ENCODE measurements at places on chromosomes 2 and 18.
A peak's percentile ranks its signal among the peaks of the same experiment; 100 is the strongest.

DNA sequence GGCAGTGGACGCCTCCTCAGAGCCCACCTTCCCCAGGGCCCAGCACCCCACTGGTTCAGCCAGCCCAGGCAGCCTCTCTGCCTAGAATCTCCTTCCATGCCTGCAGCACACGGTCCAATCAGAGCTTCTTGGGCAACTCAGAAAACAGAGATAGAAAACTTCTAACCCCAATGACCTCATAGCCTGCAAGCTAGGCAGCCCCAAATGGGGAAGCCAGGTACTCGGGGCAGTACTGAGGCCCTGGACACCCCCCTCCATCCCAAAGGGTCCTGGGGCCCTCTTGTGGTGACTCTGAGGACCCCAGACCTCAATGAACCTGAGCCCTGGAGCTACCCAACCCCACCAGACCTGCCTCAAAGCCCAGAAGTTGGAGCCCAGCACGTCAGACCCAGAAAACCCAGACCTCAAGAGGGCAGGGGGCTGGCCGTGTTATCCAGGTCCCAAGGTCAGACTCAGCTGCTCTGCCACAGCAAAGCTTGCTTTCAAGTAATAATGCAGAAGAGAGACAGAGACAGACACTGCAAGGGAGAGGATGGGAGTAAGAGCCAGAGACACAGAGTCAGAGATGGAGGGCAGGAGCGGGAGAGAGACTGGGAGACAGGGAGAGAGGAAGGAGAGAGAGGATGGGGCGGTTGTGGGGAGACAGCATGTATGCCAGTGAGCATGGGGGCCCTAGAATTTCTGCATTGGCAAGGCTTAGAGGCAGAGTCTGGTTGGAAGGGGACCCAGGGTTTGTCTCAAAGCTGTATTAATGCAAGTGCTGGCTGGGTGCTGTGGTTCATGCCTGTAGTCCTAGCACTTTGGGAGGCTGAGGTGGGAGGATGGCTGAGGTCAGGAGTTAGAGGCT is 28.2 kb downstream of the SERTAD2 start:
- DNase-seq = no peak

DNA sequence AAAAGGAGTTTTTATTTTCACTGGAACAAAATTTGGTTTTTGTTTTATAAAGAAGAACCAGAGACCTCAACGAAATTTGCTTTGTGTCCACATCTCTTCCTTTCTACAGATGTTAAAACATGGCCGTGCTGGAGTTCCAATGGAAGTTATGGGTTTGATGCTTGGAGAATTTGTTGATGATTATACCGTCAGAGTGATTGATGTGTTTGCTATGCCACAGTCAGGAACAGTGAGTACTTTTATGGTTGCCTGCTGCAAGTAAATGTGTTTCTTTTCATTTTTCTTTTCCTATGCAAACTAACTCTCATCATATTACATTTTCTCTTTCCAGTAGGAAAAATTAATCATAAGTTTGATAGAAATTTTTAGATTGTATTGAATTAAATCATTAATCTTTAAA is 48.4 kb upstream of the TBR1 start:
- no peak for DNase-seq

DNA sequence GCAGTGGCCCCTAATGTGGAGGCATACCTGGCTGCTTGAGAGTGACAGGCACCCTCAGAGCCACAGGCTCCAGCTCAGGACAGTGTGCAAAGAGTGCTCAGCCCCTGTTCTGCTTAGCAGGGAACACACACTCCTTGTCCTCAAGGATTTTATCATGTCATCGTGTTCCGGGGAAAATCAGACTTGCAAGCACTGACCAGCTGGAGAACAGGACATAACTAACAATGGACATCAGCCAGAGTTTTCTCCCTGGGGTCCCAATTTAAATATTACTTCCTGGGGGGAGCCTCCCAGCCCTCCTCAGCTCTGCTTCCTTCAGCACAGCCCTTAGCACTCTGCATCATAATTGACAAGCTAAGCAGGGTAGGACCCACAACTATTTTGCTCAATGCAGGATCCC is 175.4 kb upstream of the ACAA2 start:
- no peak for DNase-seq

- no peak for DNase-seq
These were observed 2.7 kb upstream of the RNPEPL1 start for GRCh38 chr2:240565333-240566202.

DNA sequence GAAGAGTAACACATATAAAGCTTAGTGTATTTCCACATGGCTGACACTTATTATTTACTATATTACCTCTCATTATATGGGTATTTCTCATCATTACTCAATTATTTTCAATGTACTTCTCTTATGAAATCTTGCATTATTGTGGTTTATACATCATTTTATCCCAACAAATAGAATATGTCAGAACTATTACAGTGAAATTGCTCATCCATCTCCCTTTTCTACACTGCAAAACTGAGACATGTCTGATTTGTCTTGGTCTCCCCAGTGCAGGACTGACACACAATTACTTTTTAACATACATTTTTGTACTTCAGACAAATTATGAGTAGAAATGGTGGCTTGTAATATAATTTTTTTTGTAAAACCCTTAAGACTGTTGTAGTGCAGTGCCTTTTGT is 600.9 kb downstream of the PLCL1 start:
- DNase-seq = no peak

GRCh38 chr2:113278073-113278741 is 514 bp downstream of the PAX8 start:
- DNase-seq = no peak

GRCh38 chr2:55112229-55113031 is 62.2 kb upstream of the RTN4 start:
- peak; percentile 53 for DNase-seq

- peak; percentile 46 for DNase-seq
These were observed at the start of gene HSBP1L1 for GRCh38 chr18:79964330-79965118. HSBP1L1 (plus strand) TSS chr18:79964643; CDS start chr18:79964736, 93 bp downstream.

- no peak for DNase-seq
These were observed 136.8 kb downstream of the TMEM163 start for GRCh38 chr2:134581877-134582546.

DNA sequence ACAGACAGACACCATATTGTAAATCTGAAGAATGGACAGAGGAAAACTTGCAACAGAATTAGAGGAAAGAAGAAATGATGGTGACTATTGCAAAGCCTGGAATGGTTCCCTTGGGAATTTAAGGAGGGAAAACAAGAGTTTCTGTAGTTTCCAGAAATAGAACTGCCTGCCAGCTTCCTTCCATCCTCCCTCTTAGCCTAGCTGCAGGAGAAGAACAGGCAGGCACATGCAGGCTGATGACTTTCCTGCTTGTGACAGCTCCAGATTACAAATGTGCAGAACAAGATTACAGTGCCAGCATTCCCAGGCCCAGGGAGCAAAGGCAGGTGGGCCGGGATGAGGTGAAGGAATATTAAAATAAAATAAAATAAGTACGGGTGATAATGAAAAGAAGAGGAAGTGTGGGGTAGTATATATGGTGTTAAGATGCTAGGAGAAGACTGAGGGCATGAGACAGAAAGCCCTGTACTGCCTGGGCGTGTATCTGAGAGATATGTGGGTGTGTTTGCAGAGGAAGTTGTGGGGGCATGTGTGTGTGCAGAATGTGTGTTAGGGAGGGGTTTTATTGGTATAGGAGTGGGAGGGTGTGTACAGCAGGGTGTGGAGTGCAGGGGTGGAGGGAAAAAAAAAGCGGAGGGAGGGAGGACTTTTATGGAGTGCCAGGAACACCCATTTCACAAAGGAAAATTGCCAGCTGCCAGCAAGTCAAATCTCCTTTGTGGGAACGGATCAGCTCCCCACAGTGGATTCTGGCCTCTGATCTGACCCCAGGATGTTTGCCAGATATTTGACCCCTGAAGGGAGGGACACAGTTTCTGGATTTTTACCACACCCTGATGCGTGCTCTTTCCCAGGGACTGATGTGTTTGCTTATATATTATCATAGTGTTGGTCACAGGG is 43.9 kb upstream of the NEMP2 start:
- no peak for DNase-seq

DNA sequence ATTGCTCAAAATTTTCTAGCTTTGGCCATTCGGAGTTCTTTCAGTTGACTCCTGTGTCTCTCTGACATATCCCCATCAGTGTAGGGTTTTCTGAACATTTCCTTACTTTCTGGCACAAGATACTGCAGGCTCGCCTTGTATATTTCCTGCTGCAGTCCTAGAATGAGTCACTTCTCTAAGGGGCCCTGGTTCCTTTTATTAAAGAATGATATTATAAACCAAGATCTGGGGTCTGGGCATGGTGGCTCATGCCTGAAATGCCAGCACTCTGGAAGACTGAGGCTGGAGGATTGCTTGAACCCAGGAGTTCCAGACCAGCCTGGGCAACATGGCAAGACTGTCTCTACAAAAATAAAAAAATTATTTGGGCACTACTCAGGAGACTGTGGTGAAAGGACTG is 3.0 kb upstream of the RPL37A start:
- DNase-seq = no peak

GRCh38 chr2:17101091-17101490 is 417.1 kb downstream of the RAD51AP2 start:
- DNase-seq = no peak

DNA sequence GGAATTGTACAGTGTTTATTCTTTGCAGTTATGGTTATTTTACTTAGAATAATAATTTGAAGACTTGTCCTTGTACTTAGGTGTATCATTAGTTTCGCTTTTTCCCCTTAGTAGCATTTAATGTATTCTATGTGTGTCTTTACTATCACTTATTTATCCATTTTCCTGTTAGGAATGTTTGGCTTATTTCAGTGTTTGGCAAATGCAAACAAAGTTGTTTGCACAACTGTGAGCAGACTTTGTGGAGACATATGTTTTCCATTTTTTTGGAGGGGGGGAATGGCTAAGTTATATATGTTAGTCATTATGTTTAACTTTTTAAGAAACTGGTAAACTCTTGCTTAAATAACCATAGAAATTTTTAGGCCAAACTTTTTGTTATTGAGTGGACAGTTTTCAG is 447.7 kb downstream of the SOX11 start:
- no peak for DNase-seq

GRCh38 chr18:48727681-48728080 is 188.8 kb downstream of the CTIF start:
- no peak for DNase-seq

- DNase-seq = no peak
These were observed 79.1 kb downstream of the FAM168B start for GRCh38 chr2:131014141-131014540.

- no peak for DNase-seq
These were observed 15.3 kb downstream of the CROCC2 start for GRCh38 chr2:240921311-240921994.

DNA sequence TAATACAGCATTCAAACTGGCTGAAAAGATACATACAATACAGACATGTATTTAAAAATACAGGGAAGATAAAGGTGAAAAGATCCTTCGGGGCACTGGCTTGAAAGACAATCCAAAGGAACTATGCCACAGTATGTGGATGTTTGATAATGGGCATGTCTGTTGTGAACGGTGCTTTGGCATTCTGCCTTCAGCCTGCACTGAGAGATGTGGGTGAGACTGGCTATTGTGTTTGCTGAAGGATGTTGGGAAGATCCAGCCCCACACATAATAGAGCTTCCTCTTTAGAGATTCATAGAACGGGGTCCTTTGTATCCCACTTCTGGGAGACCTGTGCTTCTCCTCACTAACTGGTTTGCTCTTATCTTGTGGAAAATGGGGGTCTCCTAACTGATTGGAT is 65.1 kb upstream of the CXCR4 start:
- no peak for DNase-seq

- DNase-seq = no peak
These were observed 9.3 kb downstream of the RMC1 start for GRCh38 chr18:23512641-23513040.

DNA sequence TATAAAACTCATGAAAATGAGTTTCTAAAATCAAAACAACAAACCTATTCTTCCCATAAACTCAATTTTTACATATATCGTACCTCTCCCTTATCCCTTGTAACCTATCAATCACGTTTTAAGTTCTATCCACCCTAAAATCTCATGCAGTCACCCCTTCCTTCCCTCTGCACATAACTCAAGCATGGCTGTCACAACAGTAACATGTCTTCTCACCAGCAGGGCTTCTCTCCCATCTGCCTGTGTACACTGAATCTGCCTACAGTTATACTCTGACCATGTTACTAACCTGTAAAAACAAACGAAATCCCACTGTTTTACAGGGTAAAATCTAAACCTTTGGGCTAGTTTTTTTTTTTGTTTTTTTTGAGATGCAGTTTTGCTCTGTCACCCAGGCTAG is 68.2 kb downstream of the MAP4K3 start:
- no peak for DNase-seq

DNA sequence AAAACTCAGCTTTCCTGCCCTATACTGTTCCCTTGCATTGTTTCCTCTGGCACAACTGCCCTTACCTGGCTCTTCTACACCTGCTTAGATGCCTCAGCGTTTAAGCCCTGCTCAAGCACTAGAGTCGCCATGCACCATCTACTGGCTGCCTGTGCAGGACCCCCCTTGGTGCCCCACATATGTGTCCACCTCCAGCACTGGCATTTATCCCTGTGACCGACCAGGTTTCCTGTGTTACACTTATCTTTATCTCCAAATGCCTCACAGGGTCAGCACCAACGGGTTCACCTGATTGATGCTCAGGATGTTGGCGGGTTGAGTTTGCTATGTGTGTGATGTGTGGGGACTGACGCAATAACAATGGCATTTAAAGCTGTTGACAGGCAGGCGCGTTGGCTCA is 177.5 kb downstream of the TMEM18 start:
- DNase-seq = no peak

- DNase-seq = no peak
These were observed 315.0 kb downstream of the ALK start for GRCh38 chr2:29606104-29607037.

- no peak for DNase-seq
These were observed 204.2 kb downstream of the MBD2 start for GRCh38 chr18:54020156-54020745.

GRCh38 chr2:113010088-113010487 is 4.8 kb downstream of the IL36A start:
- no peak for DNase-seq

- no peak for DNase-seq
These were observed 681.0 kb upstream of the GCFC2 start for GRCh38 chr2:76391678-76392077.

GRCh38 chr2:188522517-188522916 is 230.8 kb downstream of the GULP1 start:
- no peak for DNase-seq

DNA sequence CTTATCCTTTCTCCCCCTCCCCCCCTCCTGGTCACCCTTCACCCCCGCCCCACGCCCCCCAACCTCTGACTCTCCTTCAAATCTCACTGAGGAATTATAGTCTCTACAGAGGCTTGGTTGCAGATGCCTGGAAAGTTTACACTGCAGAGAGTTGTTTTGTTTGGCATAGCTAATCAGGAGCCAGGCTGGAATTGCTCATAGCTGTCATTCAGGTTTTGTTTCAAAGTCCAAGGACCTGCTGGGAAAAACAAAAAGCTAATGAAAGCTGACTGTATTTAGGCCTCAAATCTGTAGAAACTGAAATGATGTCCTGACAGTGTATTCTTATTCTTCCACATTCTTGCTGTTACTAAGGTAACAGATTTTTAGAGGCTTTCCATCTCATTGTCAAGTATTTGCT is 22.6 kb downstream of the GREB1L start:
- DNase-seq = no peak

Measured in renal cortex interstitium (tissue), 15 donors.